ENCODE measurements at places on chromosomes 2 and 18.

DNA sequence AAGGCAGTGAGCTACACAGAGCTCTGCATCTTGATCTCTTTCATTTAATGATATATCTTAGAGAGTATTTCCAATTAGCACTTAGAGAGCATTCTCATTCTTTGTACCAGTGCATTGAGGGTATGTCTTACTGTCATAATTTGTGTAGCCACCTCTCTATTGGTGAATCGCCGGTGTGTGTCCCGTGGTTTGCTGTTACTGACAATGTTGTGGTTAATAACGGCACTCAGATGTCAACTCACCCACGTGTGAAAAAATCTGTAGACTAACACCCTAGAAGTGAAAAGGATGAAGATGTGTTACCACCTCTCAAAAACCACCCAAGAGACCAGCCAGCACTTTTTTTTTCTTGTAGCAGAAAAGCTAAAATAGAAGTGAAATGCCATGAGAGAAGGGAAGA is 37.1 kb downstream of the TEX51 start:
- no peak for DNase-seq

- no peak for DNase-seq
These were observed 21.6 kb downstream of the DNMT3A start for GRCh38 chr2:25320077-25320476.

DNA sequence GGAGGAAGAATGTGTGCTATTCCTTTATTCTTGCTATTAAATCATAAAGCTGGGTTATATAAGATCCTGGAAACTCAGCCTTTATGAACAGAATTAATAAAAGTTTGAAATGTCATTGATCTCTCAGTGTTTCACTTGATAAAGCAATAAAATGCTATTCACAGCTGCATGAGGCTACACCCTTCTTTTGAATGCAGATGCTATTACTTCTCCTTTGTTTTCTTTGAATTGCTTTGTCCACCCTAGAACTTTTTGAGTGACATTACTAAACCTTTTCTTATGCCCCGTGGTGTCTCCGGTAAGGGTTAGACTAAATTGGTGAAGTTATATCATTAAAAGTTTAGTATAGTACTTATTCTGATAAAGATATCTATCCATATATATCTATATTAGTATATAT is 18.9 kb downstream of the SERPINB5 start:
- no peak for DNase-seq

- peak; percentile 53 for DNase-seq
These were observed 122.2 kb downstream of the NCOA1 start for GRCh38 chr2:24613154-24613814.

GRCh38 chr18:23398401-23398800 is 54.7 kb upstream of the RIOK3 start:
- no peak for DNase-seq

GRCh38 chr2:241459520-241459919 is 48.9 kb downstream of the STK25 start:
- no peak for DNase-seq

GRCh38 chr2:152825834-152826233 is 107.4 kb downstream of the ARL6IP6 start:
- no peak for DNase-seq

DNA sequence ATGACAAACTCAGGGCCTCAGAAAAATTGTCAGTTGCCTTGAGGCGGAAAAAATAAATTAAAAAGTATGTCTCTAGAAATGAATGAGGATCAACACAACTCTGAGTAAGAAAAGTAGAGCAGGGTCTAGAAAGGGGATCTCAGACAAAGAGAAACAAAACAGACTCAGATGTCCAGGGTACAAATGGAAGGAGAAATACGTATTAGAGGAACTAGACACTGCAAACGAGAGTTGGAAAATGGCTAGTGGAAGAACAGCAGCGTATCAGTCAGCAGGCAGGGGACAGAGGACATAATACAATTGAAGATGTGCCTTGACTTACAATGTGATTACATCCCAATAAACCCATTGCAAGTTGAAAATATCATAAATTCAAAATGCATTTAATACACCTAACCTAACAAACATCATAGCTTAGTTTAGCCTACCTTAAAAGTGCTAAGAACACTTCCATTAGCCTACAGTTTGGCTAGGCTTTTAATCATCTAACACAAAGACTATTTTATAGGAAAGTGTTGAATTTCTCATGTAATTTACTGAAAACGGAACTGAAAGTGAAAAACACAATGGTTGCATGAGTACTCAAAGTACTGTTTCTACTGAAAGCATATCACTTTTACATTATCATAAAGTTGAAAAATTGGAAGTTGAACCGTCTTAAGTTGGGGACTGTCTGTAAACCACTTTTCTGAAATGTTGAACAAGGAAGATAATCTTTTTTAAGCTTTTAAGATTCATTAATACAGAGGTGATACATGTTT is 182.8 kb downstream of the NBAS start:
- no peak for DNase-seq

DNA sequence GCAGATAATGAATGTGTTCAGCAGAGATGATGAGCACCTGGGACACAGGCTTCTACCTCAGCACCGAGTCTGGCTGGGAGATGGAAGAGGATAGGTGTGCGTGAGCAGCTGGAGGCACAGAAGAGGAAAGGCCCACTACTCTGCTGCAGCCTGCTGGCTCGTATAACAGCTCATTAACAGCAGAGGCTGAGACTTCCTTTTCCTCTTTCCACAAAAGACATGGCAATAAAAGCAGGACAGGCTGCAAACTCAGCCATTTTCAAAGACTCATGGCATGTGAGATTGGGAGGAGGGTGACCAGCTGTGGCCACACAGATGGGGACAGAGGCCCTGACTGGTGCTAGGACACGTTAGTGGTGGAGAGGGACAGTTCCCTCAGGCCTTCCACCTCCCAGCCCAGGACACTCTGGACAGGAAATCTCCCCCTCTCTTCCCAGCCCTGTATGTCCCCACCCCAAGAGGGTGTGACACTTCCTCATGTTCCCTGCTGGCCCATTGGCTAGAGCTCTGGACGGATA is 60.3 kb downstream of the CACNB4 start:
- DNase-seq, result no peak

- no peak for DNase-seq
These were observed 236.5 kb downstream of the HAUS1 start for GRCh38 chr18:46340716-46341115.

- DNase-seq, result no peak
These were observed 127.9 kb downstream of the ZFP36L2 start for GRCh38 chr2:43098539-43098938.

- DNase-seq, result no peak
These were observed 105.9 kb downstream of the LYPD1 start for GRCh38 chr2:132564065-132564464.

GRCh38 chr18:22741318-22741717 is 191.8 kb upstream of the RBBP8 start:
- no peak for DNase-seq

DNA sequence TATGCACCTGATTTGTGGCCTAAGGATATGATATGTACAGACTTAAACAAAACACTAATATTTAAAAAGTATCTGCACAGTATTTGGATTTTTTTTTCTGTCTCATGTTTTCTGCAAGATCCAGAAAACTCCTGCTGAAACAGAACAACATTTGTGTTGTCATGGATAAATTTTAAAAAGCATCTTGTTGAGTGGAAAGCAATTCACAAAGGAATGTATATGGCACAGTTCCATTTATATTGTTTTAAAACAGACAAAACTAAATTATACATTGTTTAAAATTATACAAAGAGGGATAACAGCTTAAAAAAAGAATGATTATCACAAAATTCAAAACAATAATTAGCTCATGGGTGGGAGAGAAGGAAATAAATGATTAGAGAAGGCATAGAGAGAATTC is 193.5 kb downstream of the PPP1R1C start:
- no peak for DNase-seq

DNA sequence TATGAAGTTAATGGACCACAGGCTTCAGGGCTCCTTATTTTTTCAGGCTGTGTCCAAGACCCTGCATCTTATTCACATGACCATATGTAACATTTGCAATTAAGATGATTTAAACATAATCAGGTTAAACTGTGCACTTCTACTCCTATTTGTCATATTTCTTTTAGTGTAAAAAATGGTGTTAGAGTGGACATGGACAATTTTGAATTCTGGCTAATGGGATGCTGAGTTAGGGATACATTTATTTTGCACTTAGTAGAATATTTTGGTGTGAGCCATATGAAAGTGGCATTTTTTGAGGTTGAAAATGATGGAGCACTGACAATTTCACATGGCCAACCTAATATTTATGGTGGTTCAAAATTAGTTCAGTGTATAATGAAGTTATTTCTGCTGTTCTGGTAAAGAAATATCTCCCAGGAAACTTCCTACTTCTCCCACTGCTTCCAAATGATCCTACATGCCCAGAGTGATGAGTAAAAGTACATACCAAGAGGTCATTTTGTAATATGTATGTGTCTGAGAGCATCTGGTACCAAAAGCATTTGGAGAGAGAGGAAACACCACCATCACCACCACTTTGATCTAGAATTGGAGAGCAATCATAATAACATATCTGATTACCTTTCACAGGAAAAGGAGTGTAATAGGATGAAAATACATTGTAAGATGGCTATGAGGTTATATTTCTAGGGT is 36.0 kb downstream of the GULP1 start:
- DNase-seq, result no peak

- no peak for DNase-seq
These were observed 76.1 kb upstream of the MC4R start for GRCh38 chr18:60448487-60449267.

GRCh38 chr2:233679196-233679595 is 2.5 kb upstream of the UGT1A7 start:
- DNase-seq, result no peak

DNA sequence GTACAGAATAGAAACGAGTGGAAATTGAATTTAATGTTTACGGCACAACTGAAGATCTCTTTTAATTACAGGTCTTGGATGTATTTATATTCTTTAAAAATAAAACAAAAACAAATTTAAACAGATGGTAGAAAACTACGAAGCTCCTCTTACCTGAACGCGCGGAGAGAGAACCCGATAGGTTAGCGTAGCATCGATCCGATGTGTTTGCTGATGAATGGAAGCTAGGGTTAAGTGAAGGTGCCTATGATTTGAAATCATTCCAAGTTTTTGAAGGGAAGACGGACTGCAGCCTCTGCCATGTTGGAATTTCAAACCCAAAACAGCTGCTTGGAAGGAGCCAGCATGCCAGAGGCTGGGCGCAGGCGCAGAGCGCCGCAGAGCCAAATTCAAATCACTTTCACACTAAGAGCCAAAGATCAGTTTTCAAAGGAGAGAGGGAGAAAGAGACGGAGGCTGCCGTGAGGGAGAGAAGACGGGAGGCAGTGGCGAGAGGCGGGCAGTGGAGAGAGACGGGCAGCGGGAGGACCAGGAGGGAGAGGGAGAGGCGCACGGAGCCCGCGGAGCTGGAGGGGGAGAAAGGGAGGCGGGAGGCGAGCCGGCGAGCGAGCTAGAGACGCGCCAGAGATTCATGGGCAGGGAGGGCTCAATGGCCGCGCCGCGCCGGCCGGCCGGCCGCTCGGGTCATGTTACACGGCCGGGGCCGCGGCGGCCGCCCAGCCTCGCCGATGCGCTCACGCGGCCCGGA is at the start of gene FIGN:
FIGN (minus strand) TSS at position 324 of the 748 bp plus-strand sequence. CDS start 1,081 bp downstream, outside the sequence.
- DNase-seq, result peak; percentile 90

- peak; percentile 78 for DNase-seq
These were observed 3.0 kb upstream of the PLEK start for GRCh38 chr2:68362069-68362468.

DNA sequence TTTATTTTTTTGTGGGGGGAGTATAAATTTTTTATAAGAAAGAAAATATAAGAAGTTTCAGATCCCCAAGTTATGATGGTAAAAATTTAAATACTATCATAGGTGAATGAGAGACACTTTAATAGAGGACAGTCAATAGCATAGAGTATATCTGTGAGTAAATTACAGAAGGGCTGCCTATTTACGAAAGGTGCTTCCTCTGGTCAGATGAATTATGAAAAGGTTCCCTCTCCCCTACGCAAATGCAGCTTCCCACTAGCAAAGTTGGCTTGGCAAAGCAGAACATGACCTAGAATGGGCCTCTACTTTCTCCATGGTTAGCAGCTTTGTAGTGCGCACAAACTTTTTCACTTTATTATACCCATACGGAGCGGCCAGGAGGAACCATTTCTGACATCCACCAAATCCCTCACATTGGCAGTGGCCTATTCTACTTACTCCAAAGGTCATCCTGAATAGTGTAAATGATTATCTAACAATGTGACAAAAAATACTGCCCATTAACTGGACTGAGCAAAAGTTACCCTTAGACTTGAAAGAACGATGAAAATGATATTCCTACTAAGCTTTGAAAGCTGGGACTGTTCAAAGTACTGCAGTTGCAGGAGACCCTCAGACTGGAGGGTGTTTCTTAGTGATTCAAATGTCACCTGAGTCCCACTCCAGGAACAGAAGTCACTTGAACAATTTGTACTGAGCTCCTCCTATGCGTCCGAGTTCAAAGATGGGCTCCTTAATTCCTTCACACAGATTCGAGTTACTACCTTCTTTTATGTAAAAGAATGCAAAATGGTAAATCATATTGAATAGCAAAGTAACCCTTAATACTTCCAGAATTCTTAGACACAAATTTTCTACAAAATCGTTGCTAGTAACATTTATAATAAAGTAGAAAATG is 148.5 kb downstream of the NOL4 start:
- DNase-seq, result no peak

DNA sequence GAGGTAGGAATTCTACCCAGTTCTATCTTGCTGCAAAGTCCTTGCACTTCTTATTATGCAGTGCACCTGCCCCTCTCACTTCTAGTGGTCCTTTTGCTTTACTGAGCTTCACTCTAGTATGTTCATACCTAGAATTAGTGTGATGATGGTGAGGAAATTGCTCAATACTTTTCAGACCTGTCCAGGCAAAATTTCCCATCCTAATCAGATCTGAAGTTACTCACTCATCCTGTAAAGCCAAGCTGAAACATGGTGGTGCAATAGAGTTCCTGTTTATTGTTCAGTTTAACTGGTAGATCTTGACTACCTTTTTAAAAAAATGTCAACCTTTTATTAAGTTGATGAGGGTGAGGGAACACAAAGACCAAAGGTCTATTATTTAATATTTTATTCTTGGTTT is 12.6 kb upstream of the FIGN start:
- no peak for DNase-seq

- DNase-seq, result no peak
These were observed 57.4 kb upstream of the EPAS1 start for GRCh38 chr2:46239847-46240181.

GRCh38 chr2:172931918-172932520 is 143.6 kb upstream of the MAP3K20 start:
- DNase-seq, result peak; percentile 68

GRCh38 chr2:101439716-101440115 is 35.2 kb downstream of the RFX8 start:
- no peak for DNase-seq

DNA sequence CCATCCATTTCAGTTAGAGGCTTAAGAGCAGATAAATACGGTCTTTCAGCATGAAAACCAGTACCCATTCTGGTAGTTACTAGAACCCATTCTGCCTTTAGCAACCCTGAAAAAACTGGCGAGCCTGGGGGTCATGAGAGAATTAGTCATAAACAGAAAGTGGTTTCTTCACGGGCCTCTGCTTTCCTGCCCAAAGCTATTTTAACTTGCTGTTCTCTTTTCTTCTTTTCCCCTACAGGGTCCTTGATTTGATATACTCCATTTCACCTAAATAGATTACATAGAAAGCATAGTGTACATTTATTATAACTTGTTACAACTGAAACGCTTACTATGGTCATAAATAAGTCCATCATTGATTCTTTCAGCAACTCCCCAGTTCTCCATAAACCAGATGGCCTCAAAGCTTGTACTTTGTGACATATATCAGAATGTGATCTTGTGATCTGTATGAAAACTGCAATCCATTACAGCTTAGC is 48.3 kb downstream of the WDFY1 start:
- no peak for DNase-seq

- no peak for DNase-seq
These were observed 62.1 kb upstream of the NOSTRIN start for GRCh38 chr2:168740360-168740759.
